ENCODE measurements at places on chromosomes 4 and X. TPM values are rescaled to one million over a fixed set of nuclear protein-coding genes. Genes with fewer than 3 reads are reported as not detected.
A peak's percentile ranks its signal among the peaks of the same experiment; 100 is the strongest.

Gene NLGN4X
- 4.3 TPM for total RNA-seq

DNA sequence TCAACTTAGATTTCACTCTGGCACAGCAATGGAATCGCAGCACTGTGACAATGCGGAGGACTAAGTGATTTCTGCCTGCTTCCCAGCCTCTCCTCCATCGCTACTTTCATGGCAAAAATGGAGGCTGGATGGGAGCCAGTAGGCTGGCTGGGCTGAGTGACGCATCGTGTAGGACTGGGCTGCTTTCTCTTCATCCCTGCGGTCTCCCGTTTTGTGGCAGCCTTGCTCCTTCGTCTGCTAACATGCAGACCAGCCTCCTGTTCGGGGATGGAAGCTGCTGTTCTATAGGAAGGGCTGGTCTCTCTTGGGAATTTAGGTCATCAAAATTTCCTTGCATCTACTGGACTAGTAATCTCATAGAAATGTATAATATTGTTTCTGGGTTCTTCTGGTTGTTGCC lies 15.8 kb upstream of the RGS12 start:
- no peak for DNase-seq

DNA sequence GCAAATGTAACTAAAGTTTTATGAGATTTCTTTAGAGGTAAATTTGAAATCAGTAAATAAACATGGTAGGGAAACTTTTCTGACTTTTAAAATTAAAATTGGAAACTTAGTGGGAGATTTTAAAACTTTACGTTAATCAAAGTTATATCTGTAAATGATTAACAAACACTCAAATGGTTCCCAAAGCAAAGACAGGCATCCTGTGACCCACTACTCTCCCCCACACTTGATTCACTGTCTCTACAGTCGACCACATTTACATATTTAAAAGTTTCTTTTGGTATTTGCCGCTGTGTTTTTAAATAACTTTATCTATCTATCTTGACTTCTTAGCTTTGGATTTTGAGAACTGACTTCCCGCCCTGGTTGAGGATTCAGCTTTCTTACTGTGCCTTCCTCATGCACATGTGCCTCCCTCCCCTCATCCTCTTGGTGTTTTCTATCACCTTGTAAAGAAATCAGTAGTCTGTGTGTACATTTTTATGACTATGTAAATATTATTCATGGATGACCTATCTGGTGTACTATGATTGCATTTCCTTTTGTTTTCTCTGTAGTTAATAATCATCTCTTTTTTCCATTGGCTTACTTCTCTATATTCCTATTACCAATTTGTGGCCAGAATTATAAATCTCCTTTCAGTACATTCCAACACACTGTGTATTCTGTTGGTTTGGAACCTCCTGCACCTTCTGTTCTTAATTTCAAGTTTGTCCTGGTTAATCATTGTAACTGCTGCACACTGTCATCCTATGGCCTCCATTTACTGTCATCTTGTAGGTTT lies 72.6 kb downstream of the WWC2 start:
- DNase-seq = no peak

DNA sequence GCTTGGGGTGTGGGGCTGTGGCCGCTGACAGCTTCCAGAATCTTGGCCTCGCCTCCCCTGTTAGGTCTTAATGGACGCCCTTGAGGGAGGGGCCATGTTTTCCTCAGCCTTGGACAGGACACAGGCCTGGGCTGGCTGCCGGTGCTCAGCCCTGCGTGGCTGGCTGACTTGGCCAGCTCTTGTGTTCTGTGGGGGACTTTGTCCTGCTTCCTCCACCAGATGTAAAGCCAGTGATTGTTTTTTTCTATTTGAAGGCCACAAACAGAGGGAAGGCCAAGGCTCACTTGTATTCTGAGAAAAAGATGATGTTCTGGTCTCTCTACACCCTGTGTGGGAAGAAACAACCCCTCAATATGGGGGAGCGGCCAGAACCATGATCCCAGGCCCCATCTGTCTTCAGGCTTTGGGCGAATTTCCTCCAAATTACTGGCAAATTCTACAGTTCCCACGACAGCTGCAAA lies 71.3 kb downstream of the HTRA3 start:
- DNase-seq = peak; percentile 95

DNA sequence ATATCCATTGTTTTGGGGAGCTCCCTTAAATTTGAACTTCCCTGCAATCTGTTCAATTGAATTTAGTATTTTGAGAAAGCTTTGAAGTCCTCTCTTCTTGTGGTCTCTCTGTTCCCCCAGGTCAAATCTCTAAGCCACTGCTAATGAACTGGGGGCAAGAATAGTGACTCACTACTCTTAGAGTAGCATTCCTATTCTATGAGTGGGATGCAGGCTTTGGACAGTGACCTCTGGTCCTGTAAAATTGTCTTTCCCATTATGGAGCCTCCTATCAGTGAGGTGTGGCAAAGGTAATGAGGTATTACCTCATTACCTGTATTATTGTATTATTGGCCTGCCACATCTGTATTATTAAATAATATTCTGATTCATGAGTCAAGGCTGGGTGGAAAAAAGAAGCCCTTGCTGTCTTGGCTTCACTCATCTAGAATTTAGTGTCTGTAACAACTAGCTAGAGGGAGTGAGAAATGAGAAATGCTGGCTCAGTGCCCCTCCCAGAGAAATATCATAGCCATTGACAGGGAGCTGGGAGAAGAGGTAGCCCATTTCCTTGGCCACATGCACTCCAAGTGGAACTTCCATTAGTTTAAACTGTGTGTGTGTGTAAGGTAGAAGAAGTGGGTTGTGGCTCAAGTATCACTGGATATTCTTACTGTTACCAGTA lies 393.9 kb upstream of the CTSO start:
- DNase-seq = no peak

Gene GUCY1B1
- total RNA-seq = 12.6 TPM

Gene ADH1B
- 175 TPM for total RNA-seq

- no peak for DNase-seq
These were observed 12.3 kb upstream of the IL9R start for GRCh38 chrX:155985208-155985607.

DNA sequence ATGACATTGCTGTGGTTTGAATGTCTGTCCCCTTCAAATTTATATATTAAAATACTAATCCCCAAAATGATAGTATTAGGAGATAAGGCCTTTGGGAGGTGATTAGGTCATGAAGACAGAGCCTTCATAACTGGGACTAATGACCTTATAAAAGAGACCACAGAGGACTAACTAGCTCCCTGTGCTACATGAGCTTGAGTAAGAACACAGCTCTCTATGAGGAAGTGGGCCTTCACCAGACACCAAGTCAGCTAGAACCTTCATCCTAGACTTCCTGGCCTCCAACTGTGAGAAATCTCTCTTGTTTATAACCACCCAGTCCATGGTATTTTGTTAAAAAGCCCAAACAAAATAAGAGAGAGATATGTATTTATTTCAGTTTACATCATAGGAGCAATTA lies 242.2 kb upstream of the CTSO start:
- DNase-seq = no peak

Gene MAGEA10
- not detected for total RNA-seq

DNA sequence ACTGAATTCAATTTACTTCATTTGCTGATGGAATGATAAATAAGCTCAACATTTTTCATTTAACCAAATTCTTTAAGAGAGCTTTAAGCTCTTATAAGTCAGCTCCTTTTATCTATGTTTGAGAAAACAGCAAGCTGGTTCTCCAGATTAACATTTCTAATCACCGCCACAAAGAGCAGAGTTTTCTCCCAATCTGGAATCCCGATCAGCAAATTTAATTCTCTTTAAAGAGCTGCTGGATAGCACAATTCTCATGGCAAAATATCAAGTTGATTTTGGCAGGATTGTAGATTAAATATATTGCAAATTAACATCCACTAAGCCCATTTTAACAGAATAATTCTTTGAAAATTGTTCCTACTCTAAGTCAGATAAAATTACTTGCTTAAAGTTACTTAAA lies 48.8 kb downstream of the RPS6KA3 start:
- no peak for DNase-seq

Gene BDH2
- 43.4 TPM for total RNA-seq

Gene RAB40A
- 0.30 TPM for total RNA-seq

Gene DCLK2
- total RNA-seq = 11.7 TPM

DNA sequence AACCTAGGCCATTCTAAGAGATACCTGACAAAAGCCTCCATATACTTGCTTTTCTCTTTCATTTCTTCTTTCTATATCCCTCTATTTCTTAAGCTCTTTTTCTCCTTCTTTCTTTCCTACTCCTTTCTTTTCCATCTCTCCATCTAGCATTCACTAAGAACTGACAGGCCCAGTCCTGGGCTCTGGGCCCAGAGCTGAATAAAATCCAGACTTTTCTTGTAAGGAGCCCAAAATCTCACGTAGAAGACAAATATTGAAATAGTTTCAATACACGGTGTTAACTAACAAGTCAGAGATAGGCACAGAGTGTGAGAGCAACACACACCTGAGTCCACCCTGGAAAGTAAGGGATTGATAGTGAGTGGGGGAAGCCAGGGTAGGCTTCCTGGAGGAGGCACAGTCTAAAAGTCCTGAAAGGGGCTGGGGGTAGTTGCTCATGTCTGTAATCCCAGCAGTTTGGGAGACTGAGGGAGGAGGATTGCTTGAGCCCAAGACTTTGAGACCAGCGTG lies 73.2 kb upstream of the EFNB1 start:
- no peak for DNase-seq

Gene SLC10A4
- total RNA-seq = 0.79 TPM

Gene GATA1
- 1.1 TPM for total RNA-seq

Gene ARMCX5
- 21.6 TPM for total RNA-seq

Gene CXorf49
- not detected for total RNA-seq

Gene RAB33A
- total RNA-seq = 0.39 TPM

DNA sequence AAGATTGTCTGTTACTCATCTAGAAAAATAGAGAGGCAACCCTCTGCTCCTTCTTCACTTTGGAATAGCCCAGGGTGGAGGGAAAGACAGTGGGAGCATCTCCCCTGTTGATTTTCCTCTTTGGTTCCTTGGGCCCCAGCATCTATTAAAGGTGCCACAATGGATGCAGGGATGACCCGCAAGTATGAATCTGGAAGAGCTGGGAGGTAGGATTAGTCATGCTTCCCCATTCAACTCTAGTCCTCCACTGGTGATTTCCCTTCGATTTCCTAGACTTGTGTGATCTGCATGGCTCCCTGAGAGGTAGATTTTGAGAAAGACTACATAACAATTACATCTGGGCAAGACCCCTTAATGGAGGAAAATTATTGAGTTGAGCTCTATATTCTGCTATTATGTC lies 127.8 kb downstream of the MAGEE1 start:
- DNase-seq = no peak

Gene ZNF330
- total RNA-seq = 29.7 TPM

GRCh38 chr4:169604131-169604900 lies 8.1 kb downstream of the NEK1 start:
- no peak for DNase-seq

GRCh38 chr4:37999000-37999716 lies 39.0 kb downstream of the PTTG2 start:
- DNase-seq = no peak

GRCh38 chr4:71711985-71712348 lies 71.9 kb downstream of the GC start:
- DNase-seq = no peak

Gene NSG1
- 13.3 TPM for total RNA-seq

GRCh38 chr4:173258866-173259265 lies 75.3 kb downstream of the HMGB2 start:
- no peak for DNase-seq

- DNase-seq = no peak
These were observed 49.8 kb downstream of the PDHA2 start for GRCh38 chr4:95889662-95890061.

DNA sequence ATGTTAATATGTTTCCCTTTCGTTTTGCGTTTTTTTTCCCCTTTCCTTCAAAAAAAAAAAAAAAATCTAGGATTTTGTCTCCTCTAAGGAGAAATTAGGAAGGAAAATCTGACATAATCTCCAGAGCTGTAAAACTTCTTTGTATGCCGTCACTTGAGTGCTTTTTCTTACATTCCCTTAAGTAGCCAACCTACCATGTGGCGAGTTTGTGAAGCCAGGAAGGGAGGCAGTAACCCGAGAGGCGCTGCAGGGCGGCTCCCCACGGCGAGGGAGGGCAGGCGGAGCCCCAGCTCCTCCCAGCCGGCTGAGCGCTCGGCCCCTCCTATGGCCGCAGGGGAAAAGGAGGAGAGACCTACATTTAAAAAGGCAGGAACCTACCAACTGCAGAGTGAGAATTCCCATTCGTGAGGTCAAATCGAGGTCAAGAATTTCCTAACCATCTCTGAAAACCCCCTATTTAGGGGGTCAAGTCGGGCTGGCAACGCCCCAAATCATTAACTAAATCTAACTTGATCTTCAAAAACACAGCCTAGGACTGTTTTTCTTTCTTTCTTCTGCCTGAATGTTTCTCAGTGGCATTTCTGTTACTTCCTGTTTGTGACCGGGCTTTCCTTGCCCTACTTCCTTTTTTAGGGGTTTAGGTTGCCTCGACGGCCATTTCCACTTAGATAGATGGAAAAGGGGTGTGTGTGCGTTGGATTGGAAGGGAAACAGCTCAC lies 345.1 kb upstream of the KLF3 start:
- DNase-seq = peak; percentile 97

GRCh38 chr4:14404730-14405129 lies 597.6 kb upstream of the CPEB2 start:
- DNase-seq = no peak

DNA sequence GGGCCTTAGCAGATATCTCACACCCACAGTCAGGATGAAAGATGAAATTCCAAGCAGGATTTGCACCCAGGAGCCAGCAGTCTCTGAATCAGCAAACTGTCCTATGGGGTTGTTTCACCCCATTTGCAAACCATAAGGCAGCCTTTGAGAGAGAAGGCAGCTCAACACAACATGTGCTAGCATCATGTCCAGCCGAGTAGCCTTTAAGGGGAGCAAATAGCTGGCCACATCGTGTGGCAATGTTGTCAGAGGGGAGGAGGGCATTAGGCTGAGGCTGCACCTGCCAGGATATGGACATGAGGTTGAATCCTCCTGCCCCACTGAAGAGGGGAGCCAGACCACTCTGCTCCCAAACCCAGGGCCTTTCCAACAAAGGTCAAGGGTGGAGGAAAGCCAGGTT lies 20.6 kb upstream of the PJA1 start:
- no peak for DNase-seq

DNA sequence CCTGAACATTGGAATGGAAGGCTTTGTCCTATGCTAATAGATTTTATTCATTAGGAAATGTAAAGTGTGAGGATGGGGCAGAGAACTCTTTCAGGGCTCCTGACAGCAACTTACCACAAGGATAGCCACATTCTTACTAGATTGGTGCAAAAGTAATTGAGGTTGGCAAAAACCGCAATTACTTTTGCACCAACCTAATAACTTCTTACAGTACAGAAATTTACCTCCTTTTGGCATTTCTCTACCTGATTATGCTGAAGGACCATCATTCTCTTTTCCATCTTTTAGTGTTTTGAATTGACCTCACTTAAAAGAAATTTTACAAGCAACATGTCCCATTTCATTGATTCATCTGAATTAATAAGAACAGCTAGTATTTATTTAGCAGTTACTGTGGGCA lies 109.2 kb upstream of the AP1S2 start:
- DNase-seq = no peak

Gene OPN1MW2
- total RNA-seq = not detected

GRCh38 chr4:173139561-173139960 lies 29.1 kb upstream of the GALNT7 start:
- DNase-seq = no peak
